Naive thymus-derived CD8-positive, alpha-beta T cell (primary cell): ENCODE measurements at places on chromosomes 6 and 20. TPM values are rescaled to one million over a fixed set of nuclear protein-coding genes. Genes with fewer than 3 reads are reported as not detected.

Gene OXT
- 2.2 TPM for total RNA-seq

Gene EYA2
- not detected for total RNA-seq

Gene CHD6
- 92.0 TPM for total RNA-seq

Gene C20orf96
- 5.7 TPM for total RNA-seq

Gene BNIP5
- not detected for total RNA-seq

Gene TAF4
- total RNA-seq = 41.5 TPM

Gene KHDC3L
- not detected for total RNA-seq

Gene CEBPB
- 47.1 TPM for total RNA-seq

Gene BEND6
- total RNA-seq = not detected

Gene PIM1
- total RNA-seq = 79.3 TPM

Gene NELFE
- total RNA-seq = 45.1 TPM

Gene REV3L
- 24.3 TPM for total RNA-seq

Gene FILIP1
- total RNA-seq = not detected

Gene PFDN6
- 36.6 TPM for total RNA-seq
